Type B pancreatic cell (in vitro differentiated cells): ENCODE measurements at places on chromosomes 12 and 14.

GRCh38 chr12:94059394-94060368 lies 88.7 kb upstream of the PLXNC1 start:
- DNase-seq, result no peak

DNA sequence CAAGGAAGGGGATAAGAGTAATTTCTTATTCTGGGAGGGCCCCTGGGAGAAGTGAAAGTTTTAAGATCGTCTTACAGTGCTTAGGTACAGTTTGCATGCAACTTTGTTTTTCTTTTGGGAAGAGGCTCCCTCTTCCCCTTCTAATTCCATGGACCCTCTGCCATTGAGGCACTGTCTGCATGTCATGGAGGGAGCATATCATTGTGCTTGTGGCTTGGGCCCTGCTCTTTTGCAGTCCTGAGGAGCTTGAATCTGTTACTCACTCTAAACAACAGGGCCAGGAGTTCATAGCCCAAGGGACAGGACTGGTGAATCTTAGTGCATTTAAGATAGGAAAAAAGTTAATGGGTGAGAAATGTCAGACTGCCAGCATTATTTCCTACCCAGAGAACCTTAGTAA lies 2.3 kb downstream of the UBE3B start:
- DNase-seq, result no peak

- no peak for DNase-seq
These were observed 711.9 kb downstream of the C12orf50 start for GRCh38 chr12:87317302-87317701.

GRCh38 chr12:25005376-25005775 lies 56.5 kb upstream of the BCAT1 start:
- no peak for DNase-seq

- DNase-seq, result no peak
These were observed 116.3 kb downstream of the RTN1 start for GRCh38 chr14:59754256-59754655.

DNA sequence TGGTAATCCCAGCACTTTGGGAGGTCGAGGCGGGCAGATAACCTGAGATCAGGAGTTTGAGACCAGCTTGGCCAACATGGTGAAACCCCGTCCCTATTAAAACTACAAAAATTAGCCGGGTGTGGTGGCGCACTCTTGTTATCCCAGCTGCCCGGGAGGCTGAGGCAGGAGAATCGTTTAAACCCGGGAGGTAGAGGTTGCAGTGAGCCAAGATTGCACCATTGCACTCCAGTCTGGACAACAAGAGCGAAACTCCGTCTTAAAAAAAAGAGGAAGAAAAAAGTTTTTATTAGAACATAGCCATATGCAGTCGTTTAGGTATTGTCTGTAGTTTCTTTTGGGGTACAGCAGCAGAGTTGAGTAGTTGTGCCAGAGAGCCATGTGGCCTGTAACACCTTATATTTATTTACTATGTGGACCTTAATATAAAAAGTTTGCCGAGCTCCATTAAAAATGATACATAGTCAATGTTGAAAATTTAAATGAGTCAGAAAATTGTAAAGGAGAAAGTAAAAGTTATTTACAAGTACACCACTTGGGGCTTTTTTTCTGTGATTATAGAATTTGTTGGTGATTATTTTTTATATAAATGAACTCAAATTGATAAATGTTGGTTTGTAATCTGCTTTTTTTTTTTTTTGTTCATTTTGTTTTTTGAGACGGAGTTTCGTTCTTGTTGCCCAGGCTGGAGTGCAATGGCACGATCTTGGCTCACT lies 2.2 kb downstream of the ADIPOR2 start:
- DNase-seq, result no peak

- DNase-seq, result peak; percentile 79
These were observed 92.7 kb downstream of the PAH start for GRCh38 chr12:102824218-102824835.

- DNase-seq, result no peak
These were observed 1.5 kb downstream of the P3H3 start for GRCh38 chr12:6829536-6830220.

GRCh38 chr14:77406718-77407117 lies 16.6 kb downstream of the NOXRED1 start:
- no peak for DNase-seq

DNA sequence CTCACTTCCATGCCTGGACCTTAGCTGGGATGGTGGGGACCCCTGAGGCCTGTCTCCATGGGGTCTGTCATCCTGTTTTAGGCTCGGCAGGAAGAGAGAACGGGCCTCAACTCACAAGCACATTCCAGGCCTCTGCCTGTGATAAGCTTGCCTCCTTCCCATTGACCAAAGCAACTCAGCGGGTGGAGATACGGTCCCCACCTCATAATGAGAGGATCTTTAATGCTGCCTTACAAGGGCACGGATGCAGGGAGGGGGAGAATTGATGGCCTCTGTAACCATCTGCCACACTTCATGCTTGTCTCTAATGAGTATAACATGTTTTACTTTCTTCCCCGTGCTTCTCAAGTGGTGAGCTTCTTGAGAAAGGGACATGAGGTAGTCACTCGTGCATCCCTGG lies 50.0 kb downstream of the GLT1D1 start:
- DNase-seq, result no peak

- DNase-seq, result no peak
These were observed 23.8 kb downstream of the NFKBIA start for GRCh38 chr14:35380794-35381193.

DNA sequence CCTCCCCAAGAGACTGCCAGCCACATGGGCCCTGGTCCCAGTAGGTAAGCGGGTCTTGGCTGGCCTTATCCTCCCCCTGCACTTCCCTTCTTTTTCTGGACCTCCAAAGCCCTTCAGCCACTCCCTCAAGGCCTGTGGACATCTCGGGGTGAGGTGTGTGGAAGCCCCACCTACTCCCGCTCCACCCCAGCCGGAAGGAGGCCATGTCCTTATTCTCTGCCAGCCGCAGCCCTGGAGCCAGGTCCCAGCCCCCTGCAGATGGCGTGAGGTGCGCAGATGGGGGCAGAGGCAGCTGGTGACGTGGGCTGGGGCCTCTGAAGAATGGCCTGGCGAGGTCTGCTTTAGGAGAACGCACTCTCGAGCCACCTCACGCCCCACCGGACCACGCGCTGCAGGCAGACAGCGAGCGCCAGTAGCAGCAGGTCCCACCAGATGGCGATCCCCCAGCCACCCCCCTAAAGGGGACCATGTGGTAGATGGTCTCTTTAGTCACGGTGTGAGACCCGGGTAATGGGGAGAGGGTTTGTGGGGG lies 167.1 kb downstream of the TSPAN9 start:
- DNase-seq, result no peak

DNA sequence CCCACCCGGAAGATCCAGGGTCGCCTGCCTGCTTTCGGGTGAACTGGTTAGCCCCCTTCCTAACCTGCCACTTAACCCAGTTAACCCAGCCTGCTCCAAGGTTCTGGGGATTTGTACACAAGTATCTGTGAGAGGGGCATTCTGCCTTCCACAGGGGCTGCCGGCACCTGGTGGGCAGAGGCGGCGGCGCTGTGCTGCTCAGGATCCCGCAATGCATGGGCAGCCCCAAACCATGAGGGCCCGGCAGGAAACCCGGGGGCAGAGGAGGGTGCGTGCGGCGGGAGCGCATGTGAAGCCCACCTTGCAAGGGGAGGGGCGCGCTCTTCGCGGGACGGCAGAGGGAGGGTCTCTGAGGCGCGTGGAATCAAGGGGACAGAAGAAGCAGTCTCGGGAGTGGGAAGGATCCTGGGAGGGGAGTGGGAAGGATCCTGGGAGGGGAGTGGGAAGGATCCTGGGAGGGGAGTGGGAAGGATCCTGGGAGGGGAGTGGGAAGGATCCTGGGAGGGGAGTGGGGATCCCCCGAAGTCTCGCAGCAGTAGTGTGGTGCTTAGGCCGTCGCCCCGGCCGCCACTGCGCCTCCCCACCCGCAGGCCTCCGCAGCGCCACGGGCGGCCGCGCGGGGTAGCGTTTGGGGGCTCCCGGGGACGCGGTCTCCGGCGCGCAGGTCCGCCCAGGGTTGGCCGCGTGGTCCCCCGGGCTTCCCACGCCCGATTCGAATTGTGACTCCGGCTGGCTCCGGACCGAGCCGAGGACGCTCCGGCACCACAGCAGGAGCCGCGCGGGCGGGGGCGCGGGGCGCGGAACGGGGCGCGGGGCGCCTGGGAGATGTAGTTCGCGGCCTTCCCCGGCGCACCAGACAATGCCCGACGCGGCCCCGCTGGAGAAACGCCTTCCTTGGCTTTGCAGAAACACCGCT lies 4.9 kb upstream of the MTA1 start:
- DNase-seq, result peak; percentile 85

- no peak for DNase-seq
These were observed at the start of gene TMEM229B for GRCh38 chr14:67487937-67488893. TSS of gene TMEM229B (minus strand) at chr14:67488721. CDS start at chr14:67473923, 14,798 bp downstream.

DNA sequence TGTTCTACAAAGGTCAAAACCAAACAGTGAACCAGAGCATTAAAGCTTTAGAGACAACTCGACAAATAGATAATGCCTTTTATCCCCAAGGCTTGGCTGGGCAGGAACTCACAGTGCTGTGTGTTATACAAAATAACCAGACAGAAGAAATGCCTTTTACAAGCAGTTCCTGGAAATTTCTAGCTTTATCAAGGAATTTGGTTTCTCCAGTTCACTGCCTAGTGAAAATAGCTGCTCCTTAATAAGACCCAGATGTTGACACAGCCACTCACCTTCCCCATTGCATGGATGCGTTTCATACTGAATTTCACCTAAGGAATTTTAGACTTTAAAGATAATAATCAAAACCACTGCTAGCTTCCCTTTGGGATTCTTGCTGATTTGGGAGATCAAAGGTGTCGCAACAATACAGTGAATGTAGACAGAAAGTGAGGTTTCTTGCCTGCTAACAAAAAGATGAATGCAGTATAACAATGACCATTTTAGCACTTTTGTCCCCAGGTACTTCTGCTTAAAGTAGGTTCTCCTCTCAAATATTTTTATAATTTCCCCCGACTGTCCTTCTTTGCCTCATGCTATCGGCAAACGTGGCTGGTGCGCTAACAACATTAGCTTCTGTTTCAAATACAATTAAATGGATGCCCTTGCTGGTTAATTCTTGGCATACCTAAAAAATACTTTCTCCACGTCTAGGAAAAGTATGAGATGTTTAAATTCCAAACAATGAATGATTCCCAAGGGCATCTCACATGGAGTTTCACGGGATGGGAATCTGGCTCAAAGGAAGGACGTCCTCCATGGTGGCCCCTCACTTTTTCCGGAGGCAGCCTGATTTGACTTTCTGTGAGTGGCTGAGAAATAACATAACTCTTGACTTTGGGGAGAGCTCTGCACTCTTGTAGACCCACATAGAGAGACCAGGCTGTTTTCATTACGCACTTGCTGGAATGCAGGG lies 162.4 kb downstream of the C12orf75 start:
- DNase-seq, result no peak

DNA sequence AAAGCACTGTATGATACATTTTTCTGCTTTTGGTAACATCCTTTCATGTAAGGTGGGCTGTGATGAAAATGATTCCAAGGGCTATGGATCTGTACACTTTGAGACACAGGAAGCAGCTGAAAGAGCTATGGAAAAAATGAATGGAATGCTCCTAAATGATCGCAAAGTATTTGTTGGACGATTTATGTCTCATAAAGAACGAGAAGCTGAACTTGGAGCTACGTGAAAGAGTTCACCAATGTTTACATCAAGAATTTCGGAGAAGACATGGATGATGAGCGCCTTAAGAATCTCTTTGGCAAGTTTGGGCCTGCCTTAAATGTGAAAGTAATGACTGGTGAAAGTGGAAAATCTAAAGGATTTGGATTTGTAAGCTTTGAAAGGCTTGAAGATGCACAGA lies 22.1 kb upstream of the SRGAP1 start:
- no peak for DNase-seq

DNA sequence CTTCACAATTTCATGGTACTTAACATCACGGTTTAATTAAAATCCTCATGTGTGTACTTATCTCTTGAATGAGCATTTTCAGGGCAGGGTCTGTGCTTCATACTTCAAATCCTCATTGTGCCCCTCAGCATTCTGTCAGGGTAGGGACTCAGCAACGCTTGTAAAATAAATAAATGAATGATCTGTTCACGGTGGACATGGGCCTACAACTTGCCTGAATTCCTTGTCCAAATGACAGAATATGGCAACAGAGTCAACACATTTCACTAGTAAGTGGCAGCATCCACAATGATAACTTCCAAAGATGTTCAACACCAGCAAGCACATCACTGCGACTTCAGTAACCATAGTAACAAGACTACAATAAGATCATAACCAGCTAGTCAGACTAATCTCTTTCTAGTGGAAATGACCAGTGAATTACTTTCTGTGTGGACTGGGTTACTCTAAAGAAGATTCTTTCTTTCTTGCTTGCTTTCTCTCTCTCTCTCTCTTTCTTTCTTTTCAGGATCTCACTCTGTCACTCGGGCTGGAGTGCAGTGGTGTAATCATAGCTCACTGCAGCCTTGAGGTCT lies 14.5 kb upstream of the GNPTAB start:
- DNase-seq, result no peak

DNA sequence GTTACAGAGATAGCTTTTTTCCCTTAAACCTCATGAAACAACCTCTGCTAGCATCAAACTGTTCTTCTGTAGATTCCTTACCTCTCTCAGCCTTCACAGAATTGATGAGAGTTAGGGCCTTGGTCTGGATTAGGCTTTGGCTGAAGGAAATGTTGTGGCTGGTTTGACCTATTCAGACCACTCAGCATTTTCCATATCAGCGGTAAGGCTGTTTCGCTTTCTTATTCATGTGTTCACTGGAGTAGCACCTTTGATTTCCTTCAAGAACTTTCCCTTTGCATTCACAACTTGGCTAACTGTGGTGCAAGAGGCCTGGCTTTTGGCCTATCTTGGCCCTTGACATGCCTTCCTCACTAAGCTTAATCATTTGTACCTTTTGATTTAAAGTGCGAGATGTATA lies 50.7 kb upstream of the NRXN3 start:
- DNase-seq, result no peak
